Activated effector memory CD4-positive, alpha-beta T cell treated with anti-CD3 and anti-CD28 coated beads, Interleukin-2, amount 50 U/mL, for 16 hours (primary cell): ENCODE measurements at places on chromosomes 12 and 14.

DNA sequence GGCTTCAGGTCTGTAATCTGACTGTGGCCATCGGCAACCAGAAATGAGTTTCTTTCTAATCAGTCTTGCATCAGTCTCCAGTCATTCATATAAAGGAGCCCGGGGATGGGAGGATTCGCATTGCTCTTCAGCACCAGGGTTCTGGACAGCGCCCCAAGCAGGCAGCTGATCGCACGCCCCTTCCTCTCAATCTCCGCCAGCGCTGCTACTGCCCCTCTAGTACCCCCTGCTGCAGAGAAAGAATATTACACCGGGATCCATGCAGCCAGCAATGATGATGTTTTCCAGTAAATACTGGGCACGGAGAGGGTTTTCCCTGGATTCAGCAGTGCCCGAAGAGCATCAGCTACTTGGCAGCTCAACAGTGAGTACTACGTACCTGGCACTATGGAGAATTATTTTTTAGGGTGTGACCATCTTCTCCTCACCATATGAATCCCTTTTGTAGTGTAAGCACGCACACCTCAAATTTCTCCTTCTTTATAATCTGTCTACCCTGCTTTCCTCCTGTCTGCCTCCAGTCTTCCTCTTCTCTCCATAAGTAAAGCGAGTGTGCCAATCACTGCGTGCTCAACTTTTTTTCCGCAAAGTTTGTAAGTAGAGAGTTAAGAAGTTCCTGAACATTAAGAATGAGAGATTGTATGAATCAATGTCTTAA lies at the start of gene TPH2:
TPH2 (plus strand) TSS at position 118 of the 658 bp plus-strand sequence; CDS start at position 260, 142 bp downstream.
- DNase-seq: peak; percentile 68

DNA sequence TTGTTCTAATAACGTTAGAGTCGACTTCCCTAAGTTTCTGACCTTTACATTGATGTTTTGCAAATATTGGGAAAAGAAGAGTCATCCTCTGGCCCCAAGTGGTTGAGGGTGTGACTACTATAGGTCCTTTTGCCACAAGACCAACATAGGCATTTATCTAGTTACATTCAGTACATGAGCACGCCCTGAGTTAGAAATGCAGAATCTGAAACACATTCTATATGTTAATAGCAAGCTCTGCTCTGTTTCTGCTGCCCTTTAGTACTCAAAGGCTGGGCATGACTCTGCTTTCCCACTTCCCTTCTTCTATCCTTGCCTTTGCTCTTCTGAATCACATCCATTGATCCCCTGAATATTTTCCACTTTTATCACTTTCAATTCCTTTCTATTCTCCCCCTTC lies 115.1 kb upstream of the PTPRB start:
- no peak for DNase-seq

DNA sequence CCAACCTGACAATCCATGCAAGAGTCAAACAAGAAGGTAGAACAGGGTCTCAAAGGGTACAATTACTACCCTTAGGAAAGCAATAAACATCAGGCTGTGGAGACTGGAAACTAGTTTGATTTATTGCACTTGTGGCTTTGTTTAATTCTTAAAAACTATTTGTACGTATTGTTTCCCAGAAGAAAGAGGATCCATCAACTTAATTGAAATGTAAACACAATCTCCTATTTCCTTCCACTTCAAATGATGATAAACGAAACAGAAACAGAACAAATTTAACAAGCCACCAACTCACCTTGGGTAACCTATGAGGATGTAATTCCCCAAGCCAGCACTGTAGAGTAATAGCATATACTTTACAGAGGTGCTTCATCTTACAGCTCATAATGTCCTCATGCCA lies 8.0 kb downstream of the STXBP6 start:
- DNase-seq: no peak

DNA sequence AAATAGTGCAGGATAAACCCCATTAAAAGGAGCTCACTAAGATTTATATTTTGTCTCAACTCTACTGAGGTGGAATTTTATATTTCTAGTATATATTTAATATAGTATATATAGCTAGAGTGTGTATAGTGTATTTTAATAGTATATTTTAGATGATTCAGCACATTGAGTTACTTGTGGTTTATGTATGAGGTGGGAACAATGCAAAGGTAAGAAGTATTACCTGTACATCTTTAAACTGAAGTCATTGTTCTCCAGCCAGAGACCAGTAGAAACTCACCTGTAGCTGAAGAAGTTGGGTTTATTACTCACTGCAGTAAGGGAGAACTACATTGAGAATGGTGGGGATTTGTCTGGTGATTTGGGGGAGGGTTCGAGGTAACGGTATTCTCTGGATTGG lies 15.9 kb downstream of the ETNK1 start:
- DNase-seq: no peak

GRCh38 chr12:59491877-59492276 lies 104.0 kb upstream of the SLC16A7 start:
- DNase-seq: no peak

DNA sequence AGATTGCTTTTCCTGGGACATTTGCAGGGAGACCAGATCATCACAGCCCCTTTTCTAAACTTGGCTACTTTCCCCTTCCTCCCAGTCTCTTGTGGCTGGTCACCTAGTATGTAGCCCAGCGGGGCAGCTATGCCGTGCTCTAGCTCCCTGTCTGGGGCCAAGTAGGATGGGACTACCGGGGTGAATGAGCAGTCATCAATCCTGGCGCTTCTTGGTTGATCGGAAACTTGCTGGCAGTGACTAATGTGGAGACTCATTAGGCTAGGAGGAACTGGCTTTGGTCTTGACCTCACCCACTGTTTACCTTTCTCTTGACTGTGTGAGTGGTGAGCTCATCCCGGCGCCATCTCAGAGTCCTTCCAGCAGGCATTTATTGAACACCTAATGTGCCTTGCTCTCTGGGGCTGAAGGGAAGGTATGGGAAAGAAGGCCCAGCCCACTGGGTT lies 15.9 kb downstream of the PLEKHG3 start:
- DNase-seq: peak; percentile 61
